ENCODE measurements at places on chromosomes 7 and 10. TPM values are rescaled to one million over a fixed set of nuclear protein-coding genes. Genes with fewer than 3 reads are reported as not detected.
A peak's percentile ranks its signal among the peaks of the same experiment; 100 is the strongest.

Gene ARMC10
- 44.0 TPM for total RNA-seq

GRCh38 chr10:7297094-7297493, 113.7 kb downstream of the SFMBT2 start:
- no peaks in the 10 kb centered on the region for H3K27me3 ChIP-seq
- DNase-seq, result no peak
- H3K4me3 ChIP-seq, result no peak overlapping the region
- no peak overlapping the region for H3K27ac ChIP-seq

DNA sequence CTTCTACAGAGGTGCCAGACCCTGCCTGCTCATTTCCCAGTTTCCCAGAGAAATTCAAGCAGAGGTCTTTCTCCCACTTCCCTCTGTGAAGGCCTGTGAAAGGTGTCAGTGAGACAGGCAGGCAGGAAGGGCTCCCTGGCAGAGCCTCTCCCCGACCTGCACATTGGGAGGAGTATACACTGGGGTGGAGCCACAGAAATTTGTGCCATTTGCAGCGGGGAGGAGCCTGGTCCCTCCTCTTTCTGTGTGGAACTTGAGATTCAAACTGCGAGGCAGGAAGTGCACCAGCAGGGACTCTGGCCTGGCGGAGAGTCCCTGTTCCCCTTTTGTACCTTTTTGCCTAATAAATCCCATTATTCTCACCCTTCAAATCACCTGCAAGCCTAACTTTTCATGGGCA, 54.6 kb upstream of the OPN4 start:
- H3K4me3 ChIP-seq, result no peak overlapping the region
- H3K27ac ChIP-seq, result no peak overlapping the region
- no peaks in the 10 kb centered on the region for H3K36me3 ChIP-seq
- peak; percentile 29 for DNase-seq
- H3K4me1 ChIP-seq, result no peaks in the 10 kb centered on the region
- H3K27me3 ChIP-seq, result no peaks in the 10 kb centered on the region

Gene MUC3A
- total RNA-seq, result not detected

Gene FKBP6
- not detected for total RNA-seq

GRCh38 chr7:149196151-149196704, 882 bp downstream of the ZNF282 start:
- H3K36me3 ChIP-seq, result peaks cover 46% of the 10 kb centered on the region
- H3K27ac ChIP-seq, result peak overlapping the region; percentile 92
- peaks cover 40% of the 10 kb centered on the region for H3K4me1 ChIP-seq
- peak overlapping the region; percentile 92 for H3K4me3 ChIP-seq

GRCh38 chr10:132836832-132837540, 51.0 kb upstream of the NKX6-2 start:
- H3K36me3 ChIP-seq, result no peaks in the 10 kb centered on the region
- peaks cover 1% of the 10 kb centered on the region for H3K27me3 ChIP-seq
- no peak overlapping the region for H3K4me3 ChIP-seq

Gene UCMA
- total RNA-seq, result not detected

- no peaks in the 10 kb centered on the region for H3K4me1 ChIP-seq
- no peaks in the 10 kb centered on the region for H3K36me3 ChIP-seq
- no peak overlapping the region for H3K4me3 ChIP-seq
- peaks cover 3% of the 10 kb centered on the region for H3K27me3 ChIP-seq
- DNase-seq, result no peak
Observed at GRCh38 chr7:94414481-94414880, 19.8 kb downstream of the COL1A2 start.

DNA sequence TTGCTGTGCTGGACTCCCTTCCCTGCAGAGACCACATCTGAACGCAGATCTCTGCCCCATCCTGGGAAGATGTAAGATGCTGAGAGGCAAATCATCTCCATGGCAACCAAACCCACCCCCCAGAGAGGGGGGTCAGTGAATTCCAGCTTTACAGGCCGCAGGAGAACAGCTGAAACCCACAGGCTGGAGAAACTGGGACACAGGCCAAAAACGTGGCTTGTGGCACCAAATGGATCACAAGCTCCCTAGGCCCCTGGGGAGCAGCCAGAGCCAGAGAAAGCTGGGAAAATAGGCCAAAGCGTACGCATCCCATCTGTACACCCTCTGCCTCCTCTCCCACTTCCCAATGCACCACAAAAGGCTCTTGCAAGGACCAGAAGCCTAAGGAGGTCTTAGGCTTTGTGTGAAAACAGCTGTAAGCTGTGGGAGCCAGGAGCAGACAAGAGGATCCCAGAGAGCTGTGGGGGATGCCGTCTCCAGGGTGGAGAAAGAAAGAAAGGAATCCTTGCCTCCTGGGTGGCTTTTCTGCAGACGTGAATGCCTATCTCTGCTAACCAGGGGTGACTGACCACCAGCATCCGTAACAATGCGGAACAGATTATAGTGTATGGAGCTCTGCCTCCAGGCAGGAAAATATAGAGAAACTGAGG, 59.5 kb downstream of the TMEM130 start:
- H3K27me3 ChIP-seq, result peaks cover 6% of the 10 kb centered on the region
- no peak for DNase-seq
- no peak overlapping the region for H3K4me3 ChIP-seq

Gene CYP3A4
- total RNA-seq, result not detected

GRCh38 chr10:132257271-132257670, 50.5 kb downstream of the STK32C start:
- DNase-seq, result peak; percentile 90
- H3K4me3 ChIP-seq, result no peak overlapping the region
- no peaks in the 10 kb centered on the region for H3K27me3 ChIP-seq
- peaks cover 36% of the 10 kb centered on the region for H3K4me1 ChIP-seq
- H3K36me3 ChIP-seq, result no peaks in the 10 kb centered on the region

GRCh38 chr7:155252892-155253501, 44.7 kb upstream of the INSIG1 start:
- H3K27ac ChIP-seq, result no peak overlapping the region
- no peaks in the 10 kb centered on the region for H3K36me3 ChIP-seq
- no peak overlapping the region for H3K4me3 ChIP-seq
- H3K4me1 ChIP-seq, result peaks cover 9% of the 10 kb centered on the region
- H3K27me3 ChIP-seq, result peaks cover 7% of the 10 kb centered on the region
